Caki2 (cell line): ENCODE measurements at places on chromosomes 12 and 14. TPM values are rescaled to one million over a fixed set of nuclear protein-coding genes. Genes with fewer than 3 reads are reported as not detected.

AKAP5 gene
- total RNA-seq: 0.87 and 1.3 TPM in 2 replicates

ABCD2 gene
- total RNA-seq: not detected in 2 replicates

TROAP gene
- total RNA-seq: 12.0 and 41.5 TPM in 2 replicates

CNTN1 gene
- total RNA-seq: not detected in 2 replicates

DHRS2 gene
- 0.30 TPM in 1 of 2 replicates, not detected in the other for total RNA-seq

SAMD15 gene
- total RNA-seq: 0.95 and 3.2 TPM in 2 replicates

NEUROD4 gene
- not detected in 2 replicates for total RNA-seq

PTGER2 gene
- total RNA-seq: 0.88 and 4.9 TPM in 2 replicates

- peak; percentile 65 for DNase-seq
Observed at GRCh38 chr12:46388427-46389021, 16.0 kb upstream of the SLC38A2 start.

DNA sequence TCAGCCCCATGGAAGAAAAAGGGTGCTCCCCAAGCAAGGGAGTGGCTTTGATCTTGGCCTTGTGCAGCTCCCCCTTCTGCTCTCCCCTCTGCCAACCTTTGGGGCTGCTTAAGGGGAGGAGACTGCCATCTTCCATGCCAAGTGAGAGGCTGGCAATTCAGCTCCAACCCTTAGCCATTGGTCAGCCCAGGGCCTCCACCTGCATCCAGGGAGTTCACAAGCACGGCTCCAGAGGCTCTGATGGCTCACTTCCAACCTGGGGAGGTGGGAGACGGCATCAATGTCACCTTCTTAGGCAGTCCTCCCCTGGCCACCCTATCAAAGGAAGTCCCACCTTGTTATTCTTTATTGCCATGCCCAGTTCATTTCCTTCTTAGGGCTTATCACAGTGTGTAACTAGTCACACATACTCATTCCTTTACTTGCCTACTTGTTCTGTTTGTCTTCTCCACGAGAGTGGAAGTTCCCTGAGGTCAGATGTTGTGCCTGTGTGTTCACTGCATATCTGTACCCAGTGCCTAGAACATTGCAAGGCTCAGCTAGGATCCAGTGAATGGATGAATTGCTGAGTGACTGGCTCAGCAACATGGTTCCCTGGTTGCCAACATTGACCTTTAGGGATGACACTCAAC is 5.0 kb downstream of the HDAC7 start:
- DNase-seq: no peak

DNA sequence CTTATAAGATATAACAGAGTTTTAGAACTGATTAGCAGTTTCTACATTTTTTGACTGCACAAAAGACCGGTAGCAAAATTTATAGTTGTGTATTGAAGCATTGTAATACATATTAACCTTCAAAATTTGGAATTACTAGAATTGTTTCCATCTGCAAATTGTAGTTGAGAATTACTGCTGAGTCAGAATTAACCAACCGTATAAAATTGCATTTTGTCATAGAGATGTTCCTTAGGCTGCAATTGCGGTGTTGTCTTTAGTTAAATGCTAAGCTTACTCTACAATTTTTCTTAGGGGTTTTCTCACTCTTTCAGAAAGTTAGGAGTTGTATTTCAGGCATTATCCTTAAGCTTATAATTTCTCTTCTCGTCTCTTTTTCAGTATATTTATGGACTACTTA is 132.2 kb downstream of the PLEKHA5 start:
- DNase-seq: peak; percentile 51

GRCh38 chr12:52498946-52499345 is 5.9 kb upstream of the KRT6A start:
- no peak for DNase-seq

GRCh38 chr12:65902500-65902899 is 78.2 kb downstream of the HMGA2 start:
- DNase-seq: no peak

DNA sequence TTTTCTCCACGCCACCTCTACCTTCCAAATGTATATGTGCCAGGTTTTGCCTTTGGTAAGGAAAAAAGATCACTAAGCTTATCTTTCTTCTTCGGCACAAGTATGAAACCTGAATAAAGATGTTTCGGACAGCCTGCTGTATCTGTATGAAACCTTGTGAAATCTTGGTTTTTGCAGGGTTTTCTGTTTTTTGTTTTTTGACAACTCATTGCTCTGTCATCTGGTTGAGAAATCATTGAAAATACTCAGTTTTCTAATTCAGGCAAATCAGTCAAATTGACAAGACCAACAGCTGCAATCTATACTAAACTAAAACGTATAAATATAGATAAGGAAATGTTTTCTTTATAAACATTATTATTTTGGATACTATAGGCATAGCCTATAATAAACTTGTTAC is 63.1 kb upstream of the FGD4 start:
- DNase-seq: no peak

GRCh38 chr14:75259510-75259855 is 19.1 kb upstream of the FOS start:
- no peak for DNase-seq

DNA sequence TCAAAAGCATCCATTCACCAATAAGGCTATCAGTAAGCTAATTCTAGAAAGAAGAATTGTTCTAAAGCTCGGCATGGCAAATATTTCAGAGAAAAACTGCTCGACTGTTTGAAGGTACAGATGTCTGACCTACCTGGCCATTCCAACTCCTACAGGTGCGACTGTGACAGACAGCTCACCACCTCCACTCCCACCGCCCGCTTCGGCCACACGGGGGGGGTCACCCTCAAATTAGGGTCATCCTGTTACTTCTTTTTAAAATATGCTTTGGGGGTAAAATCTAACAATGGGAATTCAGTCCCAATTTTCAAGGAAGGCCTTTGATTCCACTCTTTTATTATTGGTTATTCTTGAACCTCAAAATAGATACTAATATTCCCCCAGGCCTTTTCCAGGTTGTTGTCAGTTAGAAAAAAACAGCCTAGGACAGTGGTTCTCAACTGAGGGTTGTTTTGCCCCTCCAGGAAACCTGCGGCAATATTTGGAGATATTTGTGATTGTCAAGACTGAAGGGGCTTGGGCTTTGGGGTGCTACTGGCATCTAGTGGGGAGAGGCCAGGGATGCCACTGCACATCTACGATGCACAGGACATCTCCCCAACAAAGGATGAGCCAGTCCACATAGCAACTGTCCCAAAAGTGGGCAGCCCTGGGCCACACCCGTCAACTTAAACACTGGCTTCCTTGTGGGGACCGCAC is 81.2 kb downstream of the BCL11B start:
- DNase-seq: no peak

DNA sequence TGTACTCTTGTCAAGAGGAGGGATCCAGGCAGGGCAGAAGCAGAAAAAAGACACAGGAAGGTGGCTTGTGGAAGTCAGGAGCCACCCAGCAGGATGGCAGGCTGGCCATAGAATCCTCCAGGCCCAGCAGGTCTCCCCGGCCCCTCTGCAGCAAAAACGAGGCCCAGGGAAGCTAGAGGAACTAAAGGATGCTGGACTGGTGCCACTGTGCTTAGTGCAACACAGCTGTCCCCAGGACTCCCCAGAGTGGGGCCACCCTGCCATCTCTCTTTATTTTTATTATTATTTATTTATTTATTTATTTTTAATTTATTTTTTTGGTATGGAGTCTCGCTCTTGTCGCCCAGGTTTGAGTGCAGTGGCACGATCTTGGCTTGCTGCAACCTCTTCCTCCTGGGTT is 54.1 kb downstream of the PITPNM2 start:
- no peak for DNase-seq

DNA sequence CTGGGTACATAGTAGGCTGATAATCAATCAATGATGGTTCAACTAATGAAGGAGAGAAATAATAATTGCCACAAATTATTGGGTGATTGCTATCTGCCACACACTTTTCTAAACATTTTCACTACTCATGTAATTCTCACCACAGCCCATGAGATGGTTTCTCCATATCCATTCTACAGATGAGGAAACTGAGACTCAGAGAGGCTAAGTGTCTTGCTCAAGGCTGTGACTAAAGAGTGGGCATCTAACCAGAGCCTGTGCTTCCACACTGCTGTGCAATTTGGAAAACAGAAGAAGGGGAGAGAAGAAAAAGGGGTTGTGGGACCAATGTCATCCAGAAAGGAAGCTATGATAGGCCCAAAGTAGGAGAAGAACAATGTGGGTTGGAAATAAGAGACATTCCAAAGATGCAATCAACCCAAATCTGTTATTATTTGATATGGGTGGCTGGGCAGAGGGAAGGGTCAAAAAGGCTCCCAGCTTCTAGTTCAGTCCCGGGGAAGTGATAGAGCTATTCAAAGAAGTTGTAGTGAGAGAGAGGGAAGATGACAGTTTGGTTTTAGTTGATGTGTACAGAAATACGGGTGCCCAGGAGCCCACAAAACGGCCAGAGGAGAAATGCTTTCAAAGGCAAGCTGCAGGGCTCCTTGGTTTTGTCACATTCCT is 483 bp upstream of the NR1H4 start:
- peak; percentile 90 for DNase-seq

DNA sequence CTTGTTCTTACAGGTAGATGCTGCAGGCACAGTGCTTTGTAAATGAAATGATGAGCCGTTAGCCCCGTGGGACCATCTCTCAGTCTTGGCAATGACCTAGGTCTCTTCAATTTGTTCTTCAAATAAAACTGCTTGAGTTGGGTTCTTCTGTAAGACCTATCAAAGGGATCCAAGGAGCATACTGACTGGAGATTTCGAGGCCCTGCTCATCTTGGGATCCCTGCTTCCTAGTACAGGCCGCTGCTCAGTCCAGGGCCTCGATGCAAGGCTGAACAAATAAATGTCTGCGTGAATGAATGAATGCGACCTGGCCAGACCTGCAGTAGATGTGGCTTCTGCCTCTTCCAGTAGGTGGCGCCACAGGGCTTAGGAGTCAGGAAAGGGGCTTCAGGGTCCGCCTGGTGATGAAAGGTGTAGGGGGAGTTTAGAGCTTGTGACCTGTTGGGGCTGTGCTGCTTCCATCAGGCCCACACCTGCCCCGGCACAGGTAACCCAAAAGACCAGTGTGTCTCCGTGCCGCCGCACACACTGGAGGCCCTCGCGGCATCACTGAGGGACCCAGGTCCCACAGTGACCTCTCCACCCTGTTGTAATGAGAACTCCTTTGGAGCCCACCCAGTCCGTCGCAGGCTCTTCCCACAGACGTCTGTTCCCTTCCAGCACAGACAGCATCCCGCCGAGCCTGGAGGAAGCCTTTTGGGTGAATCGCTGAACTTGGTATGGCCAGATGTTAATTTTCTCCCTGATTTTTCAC is 4.4 kb downstream of the CACNA1C start:
- DNase-seq: peak; percentile 35

- DNase-seq: no peak
Observed at GRCh38 chr14:61973981-61974380, 211.8 kb downstream of the SNAPC1 start.

DNA sequence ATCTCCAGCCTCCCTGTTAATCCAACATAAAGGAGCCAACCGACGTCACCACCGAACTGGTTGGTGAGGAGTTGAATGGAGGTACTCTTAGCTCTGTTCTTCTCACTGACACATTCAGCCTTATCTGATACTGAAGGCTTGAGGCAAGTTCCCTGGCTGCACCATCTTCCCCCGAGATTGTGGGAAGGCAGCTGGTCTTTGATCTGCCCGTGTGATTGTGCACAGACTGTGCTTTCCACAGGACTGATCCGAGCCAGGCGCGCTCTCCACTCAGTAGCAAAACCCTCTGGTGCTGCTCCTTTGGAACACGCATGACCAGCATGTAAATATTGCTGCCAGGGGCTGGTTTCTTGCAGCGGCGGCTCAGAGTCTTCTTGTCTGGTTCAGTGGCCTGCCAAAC is 30.1 kb upstream of the DLK1 start:
- DNase-seq: no peak

- peak; percentile 20 for DNase-seq
Observed at GRCh38 chr12:14454098-14454907, 88.8 kb downstream of the ATF7IP start.

GRCh38 chr12:89368391-89368790 is 16.1 kb upstream of the DUSP6 start:
- DNase-seq: no peak

GRCh38 chr14:22381408-22381760 is 207.6 kb downstream of the DAD1 start:
- DNase-seq: no peak

DNA sequence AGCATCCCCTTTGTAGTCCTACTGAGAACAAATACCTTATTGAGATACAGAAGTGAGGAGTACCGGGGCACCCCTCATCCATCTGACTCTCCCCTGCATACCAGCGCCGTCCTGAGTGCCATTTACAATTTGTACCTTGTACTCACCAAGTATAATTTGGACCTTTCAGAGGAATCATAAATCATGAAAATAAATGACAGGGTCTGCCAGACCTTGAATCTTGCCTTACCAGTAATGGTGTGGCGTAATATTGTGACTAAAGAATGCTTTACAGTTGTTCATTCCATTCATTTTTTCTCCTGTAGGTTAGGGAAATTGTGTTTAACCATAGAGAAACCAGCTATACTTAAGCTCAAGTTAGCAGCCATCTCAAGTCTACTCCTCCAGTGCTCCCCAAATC is 243.7 kb upstream of the RGS6 start:
- DNase-seq: no peak

DNA sequence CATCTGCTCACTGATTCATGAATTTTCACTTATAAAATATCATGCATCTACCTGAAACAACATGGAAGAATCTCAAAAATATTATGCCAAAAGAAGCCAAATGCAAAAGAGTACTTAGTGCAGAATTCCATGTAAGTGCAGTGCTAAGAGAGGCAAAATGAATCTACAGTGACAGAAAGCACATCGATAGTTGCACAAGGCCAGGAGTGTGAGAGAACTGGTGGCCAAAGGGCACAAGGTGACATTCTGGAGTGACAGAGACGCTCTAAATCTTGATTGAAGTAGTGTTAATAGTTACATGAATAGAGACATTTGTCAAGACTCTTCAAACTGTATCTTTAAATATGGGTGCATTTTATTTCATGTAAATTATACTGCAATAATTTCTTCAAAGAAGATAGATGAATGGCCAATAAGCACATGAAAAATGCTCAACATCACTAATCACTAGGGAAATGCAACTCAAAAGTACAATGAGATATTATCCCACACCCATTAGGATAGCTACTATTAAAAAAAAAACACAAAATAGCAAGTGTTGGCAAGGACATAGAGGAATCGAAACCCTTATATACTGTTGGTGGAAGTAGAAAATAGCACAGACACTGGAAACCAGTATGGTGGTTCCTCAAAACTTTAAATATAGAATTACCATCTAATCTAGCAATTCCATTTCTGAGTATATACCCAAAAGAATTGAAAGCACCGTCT is 71.7 kb upstream of the KICS2 start:
- no peak for DNase-seq

- DNase-seq: no peak
Observed at GRCh38 chr12:72610854-72611358, 338.7 kb downstream of the TRHDE start.

DNA sequence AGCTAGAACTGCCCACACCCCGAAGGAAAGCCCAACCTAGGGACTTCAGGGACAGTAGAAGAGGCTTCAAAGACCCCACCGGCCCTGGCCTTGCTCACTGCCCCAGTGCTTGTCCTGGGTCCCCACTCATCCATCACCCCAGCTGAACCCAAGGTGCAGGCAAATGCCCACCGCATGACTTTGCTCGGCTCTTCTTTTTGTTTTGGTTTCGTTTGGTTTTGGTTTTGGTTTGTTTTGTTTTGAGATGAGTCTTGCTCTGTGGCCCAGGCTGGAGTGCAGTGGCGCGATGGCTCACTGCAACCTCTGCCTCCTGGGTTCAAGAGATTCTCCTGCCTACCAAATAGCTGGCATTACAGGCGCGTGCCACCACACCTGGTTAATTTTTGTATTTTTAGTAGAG is 9.0 kb downstream of the CCDC85C start:
- DNase-seq: no peak
